ENCODE measurements at places on chromosomes 6 and 20.

- no peak overlapping the region for H3K27ac ChIP-seq
- no peaks in the 10 kb centered on the region for H3K36me3 ChIP-seq
- H3K4me1 ChIP-seq = no peaks in the 10 kb centered on the region
- H3K4me3 ChIP-seq = no peak overlapping the region
- DNase-seq = no peak
- no peaks in the 10 kb centered on the region for H3K27me3 ChIP-seq
Observed at GRCh38 chr6:120278689-120279396, 929.3 kb upstream of the MAN1A1 start.

DNA sequence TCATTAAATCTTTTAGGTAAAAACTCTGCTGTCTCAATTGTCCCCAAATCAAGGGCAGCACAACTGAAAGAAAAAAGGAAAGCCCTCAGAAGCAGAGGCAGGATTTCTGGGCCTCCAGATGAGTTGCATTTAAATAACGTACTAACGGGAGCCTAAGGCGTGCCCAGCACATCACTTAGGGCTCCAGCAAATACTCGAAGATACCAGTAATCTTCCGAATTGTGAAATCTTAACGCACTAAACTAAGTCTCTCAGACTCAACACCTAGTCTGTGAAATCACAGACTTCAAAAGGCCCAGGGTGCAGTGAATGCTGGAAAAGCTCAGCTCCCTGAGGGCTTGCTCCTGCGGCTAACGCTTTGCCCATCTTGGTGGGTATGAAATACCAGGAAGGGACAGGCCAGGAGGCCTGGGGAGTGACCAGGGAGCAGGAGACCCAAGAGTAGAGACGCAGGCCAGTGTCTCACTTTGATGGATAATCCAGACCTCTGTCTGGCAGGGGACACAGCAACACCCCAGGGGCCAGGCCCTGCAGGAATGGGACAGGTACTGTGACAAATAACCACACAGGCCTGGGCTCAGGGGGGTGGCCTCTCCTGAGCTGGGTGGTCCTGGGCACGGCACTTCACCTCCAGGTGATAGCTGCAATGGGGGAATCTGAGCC, 36.4 kb downstream of the RRBP1 start:
- peaks cover 53% of the 10 kb centered on the region for H3K4me1 ChIP-seq
- DNase-seq = no peak
- no peak overlapping the region for H3K4me3 ChIP-seq
- H3K27ac ChIP-seq = no peak overlapping the region

- H3K4me1 ChIP-seq = peaks cover 3% of the 10 kb centered on the region
- H3K27ac ChIP-seq = no peak overlapping the region
- no peak overlapping the region for H3K4me3 ChIP-seq
Observed at GRCh38 chr6:159178847-159179246, 9.6 kb downstream of the FNDC1 start.

DNA sequence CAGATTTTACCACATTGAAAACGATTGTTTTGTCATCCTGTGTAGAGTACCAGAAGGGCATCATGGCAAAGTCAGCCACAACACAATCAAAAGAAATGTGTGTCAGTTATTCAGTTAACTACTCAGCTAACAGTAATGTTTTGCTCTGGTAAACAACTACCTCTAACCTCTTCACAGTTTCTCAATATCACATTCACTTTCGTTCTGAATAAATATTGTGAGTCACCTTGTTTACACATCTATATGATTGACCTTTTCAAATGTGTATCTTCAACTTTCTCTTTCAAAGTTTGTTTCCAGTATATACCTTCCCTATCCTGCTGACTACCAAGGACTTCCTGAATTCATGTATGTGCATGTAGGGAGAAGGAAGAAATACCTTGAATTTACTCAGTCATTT, 216.6 kb upstream of the UFL1 start:
- H3K27ac ChIP-seq = no peak overlapping the region
- H3K4me1 ChIP-seq = no peaks in the 10 kb centered on the region
- H3K4me3 ChIP-seq = no peak overlapping the region
- DNase-seq = no peak
- no peaks in the 10 kb centered on the region for H3K36me3 ChIP-seq

GRCh38 chr6:16402581-16402900, 164.2 kb downstream of the GMPR start:
- no peaks in the 10 kb centered on the region for H3K36me3 ChIP-seq
- H3K27ac ChIP-seq = no peak overlapping the region

All from kidney (tissue), 22 donors.